ENCODE measurements at places on chromosomes 2 and 18.

DNA sequence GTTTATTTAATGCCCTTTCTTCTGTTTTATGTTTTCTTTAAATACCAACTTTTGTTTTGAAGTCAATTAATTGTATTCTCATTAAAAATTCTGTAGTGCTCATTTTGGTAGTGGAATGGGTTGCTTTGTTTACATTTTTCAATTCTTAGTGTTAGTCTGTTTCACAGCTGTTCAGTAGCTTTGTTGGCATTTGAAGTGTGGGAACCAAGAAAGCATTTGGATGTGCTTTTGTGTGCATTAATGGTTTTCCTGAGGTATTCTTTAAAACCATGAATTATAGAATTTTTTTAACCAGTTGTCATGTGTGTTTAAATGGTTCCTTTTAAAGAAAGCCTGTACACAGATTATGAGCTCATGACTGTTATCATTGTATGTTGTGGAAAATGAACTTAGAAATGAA lies 19.7 kb downstream of the MIB1 start:
- DNase-seq: no peak

- no peak for DNase-seq
Measured at GRCh38 chr2:126811101-126811500, 87.6 kb upstream of the TEX51 start.

DNA sequence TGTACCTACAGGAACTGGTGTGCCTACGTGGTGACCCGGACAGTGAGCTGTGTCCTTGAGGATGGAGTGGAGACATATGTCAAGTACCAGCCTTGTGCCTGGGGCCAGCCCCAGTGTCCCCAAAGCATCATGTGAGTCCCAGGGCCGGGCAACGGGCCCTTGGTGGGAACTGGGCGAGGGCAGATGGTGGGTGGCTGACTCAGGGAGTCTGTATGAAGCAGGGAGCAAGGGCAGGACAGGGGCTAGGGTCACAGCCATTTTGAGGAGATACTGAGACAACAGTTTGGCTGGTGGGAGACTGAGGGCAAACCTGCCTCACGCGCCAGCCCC lies 1.7 kb downstream of the EMILIN1 start:
- DNase-seq: no peak

DNA sequence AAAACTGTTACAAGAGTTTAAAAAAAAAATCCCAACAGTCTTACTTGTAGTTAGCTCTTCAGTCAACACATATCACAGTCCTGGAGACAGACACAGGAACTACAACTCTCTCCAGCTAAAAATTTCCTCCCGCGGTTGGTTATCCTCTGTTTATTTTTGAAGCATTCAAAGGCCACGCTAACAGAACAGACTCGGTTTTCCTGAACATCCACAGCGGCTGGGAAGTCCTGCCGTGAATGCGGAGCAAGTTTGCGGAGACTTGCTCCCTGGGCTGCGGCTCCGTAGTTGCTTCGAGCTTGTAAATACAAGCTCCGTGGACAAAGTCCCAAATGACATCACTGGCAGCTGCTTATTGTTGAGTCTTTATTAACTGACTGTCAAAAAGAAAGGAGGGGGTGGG lies at the start of gene NCKAP5:
TSS of gene NCKAP5 (minus strand) at position 292 of the 400 bp plus-strand sequence. CDS start 50,937 bp downstream, outside the sequence.
- DNase-seq: no peak

- no peak for DNase-seq
Measured at GRCh38 chr2:128373451-128374000, 54.9 kb upstream of the HS6ST1 start.

DNA sequence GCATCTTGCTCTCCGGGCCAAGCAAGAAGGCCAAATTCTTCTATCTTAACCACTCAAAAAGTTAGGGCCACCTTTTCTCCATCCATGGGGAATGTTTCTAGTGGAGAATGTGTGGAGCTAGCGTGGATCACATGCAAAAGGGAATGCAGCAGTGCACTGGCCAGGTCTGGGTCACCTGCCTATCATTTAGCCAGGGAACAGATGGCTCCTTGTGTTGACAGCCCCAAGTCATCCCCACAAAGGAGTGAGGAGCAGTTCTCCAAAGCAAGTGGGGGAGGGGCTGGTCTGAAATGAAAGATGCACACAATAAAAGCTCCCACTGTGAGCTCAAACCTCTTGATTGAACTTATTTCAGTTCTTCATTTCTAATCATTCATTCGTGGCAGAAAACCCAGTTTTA lies 19.1 kb downstream of the EPB41L3 start:
- DNase-seq: no peak

- DNase-seq: no peak
Measured at GRCh38 chr2:63888053-63888452, 46.4 kb downstream of the UGP2 start.

DNA sequence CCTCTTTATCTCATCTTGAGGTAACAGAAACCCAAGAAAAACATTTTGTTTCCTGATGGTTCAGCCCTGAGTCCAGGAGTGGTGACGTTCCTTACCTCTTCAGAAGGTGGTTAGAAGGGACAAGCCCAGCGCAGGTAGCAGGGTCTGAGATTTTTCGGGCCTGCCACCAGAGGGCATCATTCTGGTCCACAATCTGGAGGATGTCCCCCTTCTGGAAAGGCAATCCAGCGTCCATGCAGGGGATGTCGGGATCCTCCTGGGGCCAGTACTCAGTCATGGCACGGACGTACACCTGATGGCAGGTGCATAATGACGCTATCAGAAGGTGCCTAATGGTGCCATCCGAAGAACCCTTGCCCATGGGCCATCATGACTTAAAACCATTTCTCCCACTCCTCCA lies 17.7 kb downstream of the MPP4 start:
- no peak for DNase-seq
